Fibroblast of skin of left biceps (primary cell): ENCODE measurements at places on chromosomes 12 and 14.

- DNase-seq = no peak
Measured at GRCh38 chr12:110670161-110670701, 18.7 kb downstream of the HVCN1 start.

GRCh38 chr14:54686219-54686870 lies 119.4 kb downstream of the SAMD4A start:
- peak; percentile 51 for DNase-seq

- DNase-seq = no peak
Measured at GRCh38 chr14:56552615-56553014, 27.0 kb upstream of the TMEM260 start.

DNA sequence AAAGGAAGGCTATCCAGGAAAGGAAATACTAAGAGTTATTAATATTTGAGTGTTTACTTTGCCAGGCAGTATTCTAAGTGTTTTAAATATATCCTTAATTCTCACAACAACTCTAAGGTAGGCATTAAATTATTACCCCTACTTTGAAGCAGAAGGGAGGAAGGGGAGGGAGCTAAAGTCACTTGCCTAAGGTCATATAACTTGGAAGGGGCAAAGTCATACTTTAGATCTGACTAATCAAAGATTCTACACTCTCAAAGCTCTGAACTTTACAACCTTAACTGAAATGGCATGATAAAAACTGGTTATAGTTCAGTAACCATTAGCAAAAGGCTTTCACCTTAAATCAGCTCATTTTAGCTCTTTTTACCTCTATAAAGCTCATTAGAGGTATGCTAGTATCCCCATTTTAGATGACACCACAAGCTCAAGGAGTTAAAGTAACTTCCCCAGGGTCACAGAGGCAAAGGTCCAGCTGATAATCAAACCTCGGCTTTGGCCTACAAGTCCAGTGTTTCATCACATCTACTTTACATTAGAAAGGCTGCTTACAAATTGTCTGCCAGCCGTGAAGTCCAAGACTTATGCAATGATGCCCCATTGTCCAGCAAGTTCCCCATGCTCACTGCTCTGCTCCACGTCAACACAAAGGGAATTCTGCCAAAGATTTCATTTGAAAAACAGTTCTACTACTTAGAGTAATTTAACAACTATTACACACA lies 223.9 kb downstream of the MED13L start:
- DNase-seq = no peak

GRCh38 chr12:12684375-12685106 lies 11.4 kb downstream of the GPR19 start:
- no peak for DNase-seq

- no peak for DNase-seq
Measured at GRCh38 chr14:95533391-95533821, 1.4 kb upstream of the GLRX5 start.

GRCh38 chr12:84726780-84727179 lies 185.8 kb downstream of the SLC6A15 start:
- no peak for DNase-seq

DNA sequence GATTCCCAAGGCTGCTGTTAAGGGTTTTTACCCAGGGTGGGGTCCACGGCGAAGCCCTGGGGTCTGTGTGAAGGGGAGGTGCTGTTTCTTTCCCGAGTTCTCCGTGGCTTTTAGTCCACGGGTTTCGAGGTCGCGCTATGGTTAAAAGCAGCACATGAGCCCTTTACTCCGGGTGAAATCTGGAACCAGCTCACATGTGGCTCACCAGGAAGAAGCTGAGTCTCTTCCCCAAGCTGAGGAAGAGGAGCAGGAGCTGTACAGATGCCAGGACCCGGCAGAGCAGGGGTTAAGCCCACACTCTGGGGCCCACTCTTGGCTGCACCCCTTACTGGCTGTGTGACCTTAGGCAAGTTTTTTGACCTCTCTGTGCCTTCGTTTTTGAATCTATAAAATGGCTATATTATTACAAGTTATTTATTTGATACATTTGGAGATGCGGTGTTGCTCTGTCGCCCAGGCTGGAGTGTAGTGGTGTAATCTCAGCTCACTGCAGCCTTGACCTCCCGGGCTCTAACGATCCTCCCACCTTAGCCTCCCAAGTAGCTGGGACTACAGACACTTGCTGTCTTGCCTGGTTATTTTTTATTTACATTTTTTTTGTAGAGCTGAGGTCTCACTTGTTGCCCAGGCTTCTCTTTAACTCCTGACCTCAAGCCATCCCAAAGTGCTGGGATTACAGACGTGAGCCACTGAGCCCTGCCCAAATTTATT lies 266.3 kb downstream of the AACS start:
- no peak for DNase-seq

- DNase-seq = no peak
Measured at GRCh38 chr12:54261815-54262402, 18.0 kb downstream of the CBX5 start.

GRCh38 chr12:10558301-10558700 lies 52.6 kb downstream of the EIF2S3B start:
- DNase-seq = no peak

GRCh38 chr12:42704340-42704739 lies 114.8 kb upstream of the PRICKLE1 start:
- no peak for DNase-seq

DNA sequence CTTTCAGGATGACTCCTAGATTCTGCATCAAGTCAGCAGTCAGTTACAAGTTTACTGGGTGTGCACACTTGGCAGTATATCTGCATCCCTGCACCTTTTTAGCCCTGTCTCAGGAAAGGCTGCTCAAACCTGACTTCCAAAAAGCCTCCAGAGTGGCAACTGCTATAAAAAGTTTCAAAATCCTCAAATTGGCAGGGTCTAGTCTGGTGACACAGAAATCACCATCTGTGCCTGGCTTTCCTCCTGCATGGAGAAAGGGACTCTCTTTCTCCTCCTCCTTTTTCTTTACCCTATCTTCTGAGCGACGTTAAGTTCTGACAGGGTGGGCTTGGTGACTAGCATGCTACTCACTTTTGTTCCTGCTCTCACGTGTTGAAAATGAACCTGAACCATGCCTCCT lies 679.5 kb downstream of the C12orf50 start:
- no peak for DNase-seq

GRCh38 chr12:32854716-32855115 lies 41.9 kb downstream of the PKP2 start:
- no peak for DNase-seq

DNA sequence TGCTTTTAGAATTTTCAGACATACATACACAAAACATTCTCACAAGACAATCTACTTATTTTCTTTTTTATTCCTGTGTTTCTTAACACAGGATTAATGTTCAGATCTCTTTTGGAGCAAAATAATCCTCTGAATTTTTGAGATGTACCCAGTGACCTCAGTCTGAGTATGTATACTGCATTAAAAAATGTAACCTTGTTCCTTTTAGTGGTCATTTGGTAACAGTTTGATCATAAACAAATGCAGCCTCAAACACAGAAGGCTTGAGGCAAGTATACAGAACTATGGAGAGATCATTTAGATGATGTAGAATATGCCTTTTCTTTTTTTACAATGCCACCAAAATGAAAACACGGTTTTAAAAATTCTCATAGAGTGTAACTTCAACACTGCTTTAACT lies 9.7 kb downstream of the HIF1A start:
- no peak for DNase-seq

GRCh38 chr14:20436363-20436755 lies 393 bp upstream of the KLHL33 start:
- DNase-seq = peak; percentile 41

DNA sequence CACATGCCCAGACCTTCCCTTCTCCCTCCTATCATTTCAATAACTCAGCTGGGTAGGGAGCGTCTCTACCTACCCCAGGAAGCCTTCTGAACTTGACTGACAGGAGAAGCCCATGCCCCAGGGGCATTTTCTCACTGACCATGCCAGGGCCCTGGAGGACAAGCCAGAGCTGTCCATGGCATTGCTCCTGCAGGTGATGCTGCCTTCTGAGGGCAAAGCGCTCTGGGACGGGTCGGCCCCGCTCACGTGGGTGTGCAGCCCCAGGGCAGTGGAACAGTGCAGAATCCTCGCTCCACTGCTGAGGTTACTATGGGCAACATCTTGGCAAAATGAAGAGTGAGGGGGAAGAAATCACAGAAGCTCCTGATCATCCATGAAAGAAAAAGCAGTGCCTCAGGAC lies 28.5 kb upstream of the CIPC start:
- DNase-seq = no peak

DNA sequence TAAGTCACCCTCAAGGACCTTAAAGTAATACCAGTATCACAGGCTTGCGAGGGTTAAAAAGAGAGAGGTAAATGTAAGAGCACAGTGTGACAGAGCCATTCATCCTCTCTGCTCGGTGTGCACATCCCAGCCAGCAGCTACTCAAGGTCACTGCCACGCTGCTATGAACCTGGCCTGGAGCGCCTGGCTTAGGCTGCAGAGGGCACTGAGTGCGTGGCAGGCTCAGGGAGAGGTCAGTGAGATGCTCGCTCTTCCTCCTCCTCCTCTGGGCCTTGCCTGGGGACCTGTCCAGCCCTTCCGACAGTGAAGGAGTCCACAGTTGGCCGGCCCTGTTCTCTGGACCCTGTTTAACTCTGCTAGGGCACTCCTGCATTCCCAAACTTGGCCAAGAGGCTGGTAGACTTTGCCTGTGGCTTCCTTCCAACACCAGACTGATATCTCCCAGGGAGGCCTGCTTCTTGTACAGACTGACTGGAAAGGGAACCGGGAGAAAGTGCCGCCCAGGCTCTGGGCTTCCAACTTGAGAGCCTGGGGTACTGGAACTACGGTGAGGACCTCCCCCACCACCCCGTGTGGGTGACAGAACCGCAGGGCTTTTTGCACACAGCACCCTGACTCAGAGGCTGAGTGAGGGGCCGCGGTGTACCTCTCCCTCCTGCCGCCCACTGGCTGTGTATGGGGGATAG lies 62.6 kb upstream of the CORO1C start:
- no peak for DNase-seq

DNA sequence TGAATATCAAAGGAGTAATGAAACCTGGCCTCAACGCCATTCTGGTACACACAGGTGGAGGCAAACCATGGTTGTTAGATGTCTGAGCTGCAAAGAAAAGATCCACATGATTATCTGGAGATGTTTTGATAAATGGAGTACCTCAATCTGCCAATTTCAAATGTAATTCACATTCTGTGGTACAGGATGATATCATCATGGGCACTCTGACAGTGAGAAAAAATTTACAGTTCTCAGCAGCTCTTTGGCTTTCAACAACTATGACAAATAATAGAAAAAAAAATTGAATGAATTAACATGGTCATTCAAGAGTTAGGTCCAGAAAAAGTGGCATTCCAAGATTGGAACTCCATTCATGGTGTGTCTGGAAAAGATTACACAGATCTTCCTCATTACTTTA lies 17.3 kb downstream of the TMED8 start:
- DNase-seq = no peak

DNA sequence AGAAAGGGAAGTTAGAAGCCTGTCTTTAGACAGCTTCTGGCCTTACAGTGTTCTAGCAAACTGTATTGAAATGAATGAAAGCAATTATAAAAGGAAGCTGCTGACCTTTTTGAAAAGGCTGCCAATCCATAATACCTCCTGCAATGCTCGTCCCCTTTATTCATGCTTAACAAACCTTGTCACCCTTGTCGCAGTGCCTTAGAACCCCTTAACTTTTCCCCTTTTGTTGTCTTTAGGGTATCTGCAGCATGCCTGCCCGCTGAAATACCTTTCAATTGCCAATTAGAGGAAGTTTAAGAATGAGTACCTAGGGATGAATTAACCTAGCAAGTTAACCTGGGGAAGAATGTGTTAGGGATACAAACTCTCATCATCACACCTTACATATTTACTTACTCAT lies 731.2 kb downstream of the RERGL start:
- DNase-seq = no peak

- DNase-seq = no peak
Measured at GRCh38 chr12:117674313-117674712, 294.5 kb downstream of the KSR2 start.

- DNase-seq = no peak
Measured at GRCh38 chr12:113854385-113855142, 111.6 kb downstream of the RBM19 start.

GRCh38 chr12:102920271-102920670 lies 3.2 kb upstream of the PAH start:
- DNase-seq = no peak

GRCh38 chr12:6538420-6539313 lies 4.3 kb downstream of the GAPDH start:
- no peak for DNase-seq

DNA sequence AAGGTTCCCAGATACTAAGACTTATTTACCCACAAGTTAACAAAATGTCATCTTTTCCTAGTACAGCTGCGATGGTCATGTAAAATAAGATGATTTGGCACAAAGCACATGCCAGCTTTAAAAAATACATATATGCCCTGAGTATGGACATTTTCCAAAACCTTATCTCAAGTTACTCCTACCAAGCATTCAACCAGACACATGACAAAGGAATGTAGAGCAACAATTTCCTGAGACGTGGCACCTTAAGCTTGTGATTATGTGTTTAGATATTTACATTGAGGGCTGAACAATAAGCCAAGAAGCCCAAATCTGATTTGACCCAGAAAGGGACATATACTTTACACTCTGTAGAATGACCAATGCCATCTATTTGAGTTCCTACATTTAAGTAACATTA lies 24.5 kb upstream of the OVCH1 start:
- DNase-seq = no peak

GRCh38 chr14:83697099-83697498 lies 1832.8 kb upstream of the FLRT2 start:
- DNase-seq = no peak

GRCh38 chr12:114003286-114003685 lies 37.2 kb upstream of the RBM19 start:
- DNase-seq = no peak

DNA sequence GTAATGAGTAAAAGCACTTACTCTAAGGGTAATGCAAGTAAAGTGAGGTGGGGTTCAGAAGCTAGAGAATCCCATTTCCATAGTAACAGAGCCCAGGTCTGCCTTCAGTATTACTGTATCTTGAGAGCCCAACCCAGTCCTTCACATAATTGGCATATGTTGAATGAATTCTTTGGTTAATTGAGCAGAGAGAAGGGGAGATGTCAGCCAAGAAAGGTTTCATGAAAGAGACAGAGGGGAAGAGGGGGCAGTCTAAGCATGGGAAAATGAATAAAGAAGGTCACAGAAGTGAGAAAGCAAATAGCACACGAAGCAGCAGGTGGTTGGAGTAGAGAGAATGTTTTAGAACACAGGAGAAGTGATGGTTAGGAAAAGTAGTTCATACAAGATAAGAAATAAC lies 371.1 kb downstream of the SEC23A start:
- no peak for DNase-seq

- DNase-seq = no peak
Measured at GRCh38 chr14:76090616-76091391, 60.9 kb upstream of the GPATCH2L start.
